A549 treated with CORT108297 at 1 μM for 4 hours (cell line): ENCODE measurements at places on chromosomes 4 and X. TPM values are rescaled to one million over a fixed set of nuclear protein-coding genes. Genes with fewer than 3 reads are reported as not detected.

The SLC26A1 gene
- 0.10 to 0.34 TPM (median 0.23 TPM) in 5 replicates for total RNA-seq

The SOX3 gene
- total RNA-seq: not detected in 5 replicates

The ART3 gene
- not detected in 5 replicates for total RNA-seq

The CYLC1 gene
- not detected in 5 replicates for total RNA-seq

The CCSER1 gene
- total RNA-seq: not detected in 5 replicates

The AKAP14 gene
- total RNA-seq: not detected in 5 replicates

The MAGEE1 gene
- total RNA-seq: 3.6 to 4.9 TPM (median 4.7 TPM) in 5 replicates

The UCP1 gene
- total RNA-seq: 0.07 TPM in 1 of 5 replicates, not detected in the others

The GPRASP1 gene
- total RNA-seq: 0.29 to 0.48 TPM (median 0.37 TPM) in 5 replicates

The MAGEC2 gene
- total RNA-seq: not detected in 5 replicates

The IL21 gene
- total RNA-seq: not detected in 5 replicates

The ADH1B gene
- not detected in 5 replicates for total RNA-seq

The MAGEB10 gene
- total RNA-seq: not detected in 5 replicates

The STATH gene
- not detected in 5 replicates for total RNA-seq

The APBB2 gene
- 6.5 to 10.1 TPM (median 9.2 TPM) in 5 replicates for total RNA-seq

The TEX13D gene
- not detected in 5 replicates for total RNA-seq

The SPANXA2 gene
- 0.16 to 0.18 TPM in 2 of 5 replicates, not detected in the others for total RNA-seq

The SRPK3 gene
- 0.02 to 0.45 TPM (median 0.05 TPM) in 4 of 5 replicates, not detected in the other for total RNA-seq

The SYNPO2 gene
- 1.1 to 1.8 TPM (median 1.5 TPM) in 5 replicates for total RNA-seq

The EGF gene
- total RNA-seq: 0.14 to 0.77 TPM (median 0.35 TPM) in 5 replicates
